ENCODE measurements at places on chromosomes 6 and 20.

- DNase-seq: peak; percentile 33
These were observed 31.7 kb upstream of the TBPL1 start for GRCh38 chr6:133921249-133921859.

DNA sequence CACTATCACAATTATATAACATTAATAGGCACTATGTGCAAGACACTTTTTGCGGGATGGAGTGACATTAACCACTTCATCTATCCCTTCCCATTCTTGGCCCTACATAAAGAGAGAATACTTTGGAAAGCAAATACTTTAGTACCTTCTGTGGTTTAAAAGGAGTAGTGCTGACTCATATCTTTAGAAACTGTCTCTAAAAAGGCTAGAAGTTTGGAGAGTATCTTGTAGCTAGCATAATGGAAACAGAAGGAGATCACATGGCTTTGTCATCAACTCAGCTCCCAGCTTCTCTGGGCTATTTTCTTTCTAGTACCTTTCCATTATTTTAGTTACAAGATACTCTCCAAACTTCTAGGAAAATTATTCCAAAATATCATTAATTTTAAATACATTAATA is 157.5 kb downstream of the ADGRG6 start:
- no peak for DNase-seq

DNA sequence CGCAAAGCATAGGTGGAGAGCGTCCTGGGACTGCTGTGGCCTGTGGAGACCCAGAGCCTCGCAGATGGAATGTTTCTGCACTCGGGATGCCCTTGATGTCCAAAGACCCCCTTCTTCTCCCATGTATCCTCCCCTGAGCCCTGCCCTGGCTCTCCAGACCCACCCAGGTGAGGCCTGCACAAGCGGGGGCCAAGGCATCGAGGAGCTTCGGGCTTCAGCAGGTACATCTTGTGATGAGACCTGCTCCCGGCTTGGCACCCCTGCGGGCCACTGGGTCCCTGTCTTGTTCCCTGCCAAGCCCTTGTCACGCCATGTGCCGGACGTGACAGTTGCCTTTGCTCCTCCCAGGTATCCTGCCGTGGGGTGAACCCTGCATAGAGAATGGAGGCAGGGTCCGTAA is 85.2 kb downstream of the RAMACL start:
- DNase-seq: no peak

GRCh38 chr20:54234991-54235390 is 27.1 kb downstream of the PFDN4 start:
- no peak for DNase-seq

GRCh38 chr6:29965873-29966601 is 23.7 kb downstream of the HLA-A start:
- DNase-seq: peak; percentile 87

DNA sequence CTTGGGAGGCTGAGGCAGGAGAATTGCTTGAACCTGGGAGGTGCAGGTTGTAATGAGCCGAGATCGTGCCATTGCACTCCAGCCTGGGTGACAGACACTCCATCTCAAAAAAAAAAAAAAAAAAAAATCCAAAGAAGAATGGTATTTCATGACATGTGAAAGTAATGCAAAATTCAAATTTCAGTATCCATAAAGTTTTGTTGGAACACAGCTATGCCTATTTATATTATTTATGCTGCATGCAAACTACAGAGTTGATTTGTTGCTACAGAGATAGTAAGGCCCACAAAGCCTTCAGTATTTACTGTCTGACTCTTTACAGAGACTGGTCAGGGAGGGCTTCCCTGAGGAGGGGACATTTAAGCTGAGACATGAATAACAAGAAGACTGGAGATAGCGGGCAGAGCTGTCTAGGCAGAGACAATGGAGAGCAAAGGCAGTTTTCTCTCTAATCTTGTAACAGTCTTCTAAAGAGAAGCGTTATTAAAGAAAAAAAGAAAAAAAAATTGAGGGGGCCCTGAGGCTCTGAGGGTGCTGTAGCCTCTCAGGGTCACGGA is 2.7 kb upstream of the SLC9A8 start:
- DNase-seq: no peak

GRCh38 chr6:106287215-106287614 is 38.3 kb downstream of the ATG5 start:
- no peak for DNase-seq

- no peak for DNase-seq
These were observed 68.3 kb downstream of the ADTRP start for GRCh38 chr6:11710311-11710761.
